ENCODE measurements at places on chromosomes 6 and 20.

GRCh38 chr6:38495922-38496635 is 143.7 kb downstream of the BTBD9 start:
- no peak for DNase-seq

GRCh38 chr20:13799974-13800373 is 15.1 kb downstream of the NDUFAF5 start:
- DNase-seq = no peak

GRCh38 chr6:5438922-5439584 is 177.7 kb downstream of the FARS2 start:
- DNase-seq = no peak

GRCh38 chr6:114407426-114408035 is 64.7 kb upstream of the HS3ST5 start:
- DNase-seq = no peak

DNA sequence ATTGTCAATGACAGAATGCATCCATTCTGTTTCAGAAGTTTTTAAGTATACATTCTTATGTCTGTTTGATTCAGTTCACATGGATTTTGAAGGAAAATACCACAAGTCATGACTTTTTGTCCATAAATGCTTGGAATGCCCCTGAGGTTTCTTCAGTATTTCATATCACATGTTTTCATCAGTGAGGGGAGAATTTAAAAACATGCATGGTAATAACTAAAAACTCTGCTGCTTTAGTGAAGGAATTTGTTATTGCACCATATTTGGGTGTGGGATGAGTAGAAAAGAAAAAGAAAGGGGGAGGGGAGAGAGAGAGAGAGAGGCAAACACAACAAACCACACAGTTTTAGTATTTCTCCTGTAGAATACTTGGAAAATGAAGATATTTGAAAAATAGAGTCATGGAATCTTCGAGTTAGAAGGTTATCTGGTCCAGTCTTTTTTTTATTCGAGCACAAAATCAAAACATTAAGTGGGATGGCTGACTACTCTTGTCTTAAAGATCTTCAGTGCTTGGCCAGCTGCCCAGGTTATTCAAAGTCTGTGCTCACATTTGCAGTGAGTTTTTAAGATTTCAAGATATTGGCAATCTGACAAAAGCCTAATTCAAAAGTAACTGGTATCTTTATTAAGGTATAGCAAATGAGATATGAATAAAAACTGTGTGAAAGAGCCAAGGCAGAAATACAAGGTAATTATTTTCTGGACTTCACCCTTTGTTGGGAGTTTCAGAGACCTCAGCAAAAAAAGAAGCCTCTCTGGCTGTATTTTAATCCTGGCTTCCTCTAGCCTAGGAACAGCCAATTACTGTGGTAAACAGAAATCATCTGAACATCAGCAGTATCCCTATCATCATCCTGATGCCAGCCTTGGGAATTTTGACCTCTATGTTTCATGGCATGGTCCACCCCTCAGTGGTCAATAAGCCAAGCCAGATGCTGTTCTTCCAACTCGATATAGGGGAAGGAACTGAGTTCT is 687.9 kb upstream of the CITED2 start:
- DNase-seq = no peak

GRCh38 chr6:153780011-153780410 is 259.0 kb upstream of the OPRM1 start:
- DNase-seq = no peak

GRCh38 chr6:14092838-14093789 is 24.5 kb upstream of the CD83 start:
- no peak for DNase-seq

GRCh38 chr6:80165143-80165542 is 58.7 kb downstream of the BCKDHB start:
- no peak for DNase-seq

GRCh38 chr6:92521553-92521952 is 897.8 kb downstream of the EPHA7 start:
- DNase-seq = no peak

DNA sequence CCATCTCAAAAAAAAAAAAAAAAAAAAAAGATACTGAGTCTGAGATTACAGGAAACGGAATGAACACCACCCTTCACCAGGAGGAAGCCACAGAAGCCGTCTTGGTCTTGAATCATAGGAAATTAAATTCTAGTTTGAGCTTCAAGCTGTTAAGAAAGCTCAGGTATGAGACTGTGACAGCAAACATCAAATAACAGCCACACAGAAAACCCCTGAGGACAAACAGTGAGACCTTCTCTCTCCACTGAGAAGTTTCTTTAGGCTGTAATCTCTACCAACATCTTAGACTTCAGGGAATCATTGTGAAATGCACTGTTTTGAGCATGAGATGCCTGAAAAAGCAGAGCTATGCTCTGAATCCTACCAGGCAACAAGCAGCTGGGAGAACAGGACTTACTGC is 30.8 kb downstream of the PDE10A start:
- no peak for DNase-seq

DNA sequence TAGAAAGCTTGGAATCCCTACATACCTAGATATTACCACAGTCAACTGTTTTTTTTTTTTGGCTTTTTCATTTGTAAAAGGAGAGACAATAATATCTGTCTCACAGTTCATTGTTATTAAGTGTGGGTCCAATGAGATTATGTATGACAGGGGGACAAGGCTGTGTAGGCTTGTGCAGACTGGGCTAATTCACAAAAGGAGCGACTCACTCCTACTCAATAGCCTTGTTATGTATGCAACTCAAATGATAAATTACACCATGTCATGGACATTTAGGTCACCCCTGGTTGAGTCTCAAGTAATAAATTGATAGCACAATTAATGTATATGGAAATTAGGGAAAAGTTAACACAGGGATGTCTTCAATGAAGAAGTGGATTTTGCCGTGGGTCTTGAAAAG is 208.2 kb upstream of the MAP3K7 start:
- no peak for DNase-seq

DNA sequence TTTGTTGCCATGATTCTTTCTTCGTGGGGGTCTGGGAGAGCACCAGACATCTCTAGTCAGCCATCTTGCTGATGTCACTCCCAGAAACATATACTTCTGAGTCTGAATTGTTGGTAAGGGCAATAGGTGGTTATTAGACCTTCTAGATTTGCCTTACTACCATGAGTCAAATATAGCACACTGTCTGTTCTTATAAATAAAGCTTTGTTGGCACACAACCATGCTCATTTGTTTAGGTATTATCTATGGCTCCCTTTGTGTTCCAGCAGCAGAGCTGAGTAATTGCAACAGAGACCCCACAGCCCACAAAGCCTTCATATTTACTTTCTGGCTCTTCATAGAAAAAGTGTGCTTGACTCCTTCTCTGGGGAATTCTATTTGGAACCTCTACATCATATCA is 62.9 kb downstream of the CDH26 start:
- no peak for DNase-seq

DNA sequence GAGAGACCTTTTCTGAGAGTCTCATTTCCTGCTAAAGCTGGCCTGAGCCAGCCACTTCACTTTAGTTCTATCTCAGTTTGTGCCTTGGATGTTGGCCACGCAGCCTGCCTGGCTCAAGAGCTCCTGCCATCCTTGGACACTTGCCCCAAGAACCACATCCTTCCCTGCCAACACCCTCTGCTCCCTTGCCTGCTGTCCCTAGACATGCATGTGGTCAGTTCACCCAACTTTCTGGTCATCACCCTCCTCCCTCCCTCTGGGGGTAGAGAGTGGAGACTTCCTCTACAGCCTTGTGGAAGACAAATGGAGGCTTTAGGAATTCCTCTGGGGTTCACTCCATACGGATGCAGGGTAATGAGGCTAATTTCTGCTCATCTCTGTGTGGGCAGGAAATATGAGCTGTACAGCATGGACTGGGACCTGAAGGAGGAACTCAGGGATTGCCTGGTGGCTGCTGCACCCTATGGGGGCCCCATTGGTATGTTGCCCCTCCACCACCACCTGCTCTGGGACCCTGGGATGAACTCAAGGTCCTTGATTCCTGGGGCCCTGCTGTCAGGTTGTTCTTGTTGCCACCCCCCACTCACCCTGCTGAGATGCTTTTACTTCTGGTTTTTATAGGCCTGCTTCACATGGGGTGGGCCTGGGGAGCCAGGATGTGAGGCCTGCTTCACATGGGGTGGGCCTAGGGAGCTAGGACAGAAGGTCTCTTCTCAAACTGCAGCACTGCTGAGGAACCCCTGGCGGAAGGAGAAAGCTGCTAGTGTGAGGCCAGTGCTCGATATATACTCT is 13.8 kb upstream of the PTPRA start:
- no peak for DNase-seq

- DNase-seq = no peak
Observed at GRCh38 chr6:43843669-43844171, 73.7 kb downstream of the VEGFA start.

GRCh38 chr6:11785415-11785773 is 6.8 kb upstream of the ADTRP start:
- no peak for DNase-seq

DNA sequence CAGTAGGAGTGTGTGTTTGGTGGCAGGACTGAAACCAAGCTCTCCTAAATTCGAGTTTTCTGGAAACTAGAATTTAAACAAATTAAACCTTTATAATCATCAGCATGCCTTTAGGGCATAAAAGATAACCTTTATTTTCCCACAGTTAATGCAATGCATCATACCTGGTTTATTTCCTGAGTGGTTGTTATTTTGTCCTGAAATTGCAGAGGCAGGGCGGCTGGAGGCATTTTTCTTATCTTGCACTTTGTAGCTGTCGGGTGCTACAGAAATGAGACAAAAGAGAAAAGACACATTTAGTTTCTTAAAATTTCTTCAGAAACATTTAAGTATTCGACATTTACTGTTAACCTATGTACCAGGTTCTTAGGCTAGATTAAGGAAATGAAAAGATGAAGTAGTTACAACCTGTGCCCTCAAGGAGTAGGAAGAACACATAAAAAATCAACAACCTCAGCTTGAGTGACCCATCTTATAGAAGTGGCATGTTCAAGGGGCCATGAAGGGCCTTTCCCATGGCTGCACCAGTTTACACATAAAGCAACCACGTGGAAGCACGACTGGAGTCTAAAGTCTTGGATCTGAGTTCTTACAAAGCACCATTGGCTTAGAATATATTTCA is 128.6 kb downstream of the MAP7 start:
- DNase-seq = no peak

GRCh38 chr20:2761885-2762284 is 38.5 kb downstream of the CPXM1 start:
- DNase-seq = no peak

- DNase-seq = no peak
Observed at GRCh38 chr6:145632971-145633370, 102.3 kb downstream of the EPM2A start.

DNA sequence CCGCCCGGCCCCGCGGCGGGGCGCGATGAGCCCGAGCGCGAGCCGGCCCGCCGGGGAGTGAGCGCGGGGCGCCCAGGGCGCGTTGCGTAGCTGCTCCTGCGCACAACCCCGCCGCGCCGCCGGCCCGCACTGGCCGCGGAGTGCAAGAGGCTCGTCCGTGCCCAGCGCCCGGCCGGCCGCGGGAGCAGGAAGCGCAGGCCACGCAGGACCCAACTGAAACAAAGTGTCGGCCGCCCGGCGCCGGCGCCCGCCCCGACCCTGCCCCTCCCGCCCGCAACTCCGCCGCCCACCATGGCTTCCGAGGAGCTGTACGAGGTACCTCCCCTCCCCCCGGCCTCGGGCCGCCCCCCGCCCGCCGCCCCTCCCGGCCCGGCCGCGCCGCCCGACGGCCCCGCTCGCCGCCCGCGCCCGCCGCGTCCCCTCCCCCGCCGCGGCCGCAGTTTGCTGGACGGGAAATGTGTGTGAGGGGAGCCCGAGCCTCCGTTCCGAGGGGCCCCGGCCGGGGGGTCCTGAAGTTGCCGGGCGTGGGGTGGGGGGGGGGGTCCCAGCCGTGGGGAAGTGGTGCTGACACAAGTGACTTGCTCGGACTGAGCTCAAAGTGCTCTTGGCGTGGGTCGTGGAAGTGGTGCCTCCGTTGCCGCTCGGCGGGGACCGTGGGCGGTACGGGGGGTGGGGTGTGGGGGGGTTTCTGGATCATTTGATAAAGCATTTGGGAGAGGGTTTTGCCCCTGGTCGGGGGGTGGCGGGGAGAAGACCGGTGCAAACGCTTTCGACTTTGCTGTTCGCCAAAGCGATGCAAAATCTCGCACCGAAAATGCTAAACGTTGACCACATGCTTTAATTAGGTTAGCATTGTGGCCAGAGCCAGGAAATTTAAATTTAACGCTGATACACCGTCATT is 539 bp downstream of the CDYL start:
- DNase-seq = peak; percentile 19

DNA sequence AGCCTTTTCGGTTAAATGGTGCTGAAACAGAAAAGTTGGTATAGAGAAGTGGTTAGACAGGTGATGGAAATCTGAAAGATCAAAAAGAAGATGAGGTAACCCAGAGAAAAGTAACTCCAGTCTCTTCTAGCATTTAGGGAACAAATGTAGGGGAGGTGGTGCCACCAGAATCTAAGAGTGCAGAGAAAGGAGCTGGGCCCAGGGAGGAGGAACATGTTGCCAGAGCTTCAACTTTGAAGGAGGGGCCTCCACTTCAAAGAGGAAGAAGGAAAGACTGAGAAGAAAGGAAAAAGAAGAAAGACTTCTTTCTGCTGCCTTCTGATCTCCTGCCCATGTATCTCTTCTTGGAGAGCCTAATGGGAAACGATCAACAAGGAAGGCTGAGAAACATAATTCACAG is 23.5 kb upstream of the ATRN start:
- DNase-seq = no peak

DNA sequence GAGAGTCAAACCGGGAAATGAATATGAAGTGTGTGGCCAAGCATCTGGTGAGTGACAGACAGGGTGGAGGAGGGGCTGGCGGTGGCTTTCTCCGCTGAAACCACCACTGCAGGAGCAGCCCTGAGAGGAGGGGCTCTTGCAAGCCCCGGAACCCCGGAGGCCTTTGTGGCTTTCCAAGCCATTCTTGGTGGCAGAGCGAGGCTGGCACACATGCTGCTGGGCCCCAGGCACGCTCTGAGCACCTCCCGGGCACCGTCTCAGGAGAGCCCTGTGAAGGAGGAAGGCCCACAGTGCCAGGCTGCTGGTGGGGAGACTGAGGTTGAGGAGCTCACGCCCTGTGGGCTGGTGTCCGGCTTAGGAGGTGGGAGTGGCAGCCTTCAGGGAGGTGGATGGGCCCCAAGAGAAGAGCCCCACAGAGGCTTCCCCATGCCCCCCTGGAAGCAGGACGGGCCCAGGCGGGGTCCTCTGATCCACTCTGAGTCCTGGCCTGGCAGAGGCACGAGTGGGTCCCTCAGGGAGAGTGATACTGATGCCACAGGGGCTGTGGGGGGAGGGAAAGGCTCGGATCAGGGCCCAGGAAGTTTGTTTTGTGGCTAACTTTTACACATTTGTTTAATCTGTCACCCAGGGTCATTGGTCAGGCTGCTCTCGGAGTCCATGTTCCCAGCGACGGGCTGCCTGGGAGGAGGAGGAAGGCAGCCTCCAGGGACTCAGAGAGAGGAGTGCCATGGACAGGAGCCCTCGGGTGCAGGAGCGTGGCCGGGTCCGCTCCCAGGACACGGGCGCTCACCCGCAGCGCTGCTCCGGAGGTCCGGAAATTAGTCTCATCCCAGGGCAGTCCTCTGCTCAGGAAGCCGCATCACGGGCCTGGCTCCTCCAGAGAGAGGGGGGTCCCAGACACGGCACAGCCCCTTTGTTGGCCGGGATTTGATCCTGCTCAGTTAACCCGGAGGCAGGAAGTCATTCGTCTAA is 170.7 kb downstream of the ERMARD start:
- DNase-seq = no peak
